ENCODE measurements at places on chromosomes 4 and X.

GRCh38 chr4:44861756-44862155, 135.4 kb upstream of the GNPDA2 start:
- DNase-seq: no peak

DNA sequence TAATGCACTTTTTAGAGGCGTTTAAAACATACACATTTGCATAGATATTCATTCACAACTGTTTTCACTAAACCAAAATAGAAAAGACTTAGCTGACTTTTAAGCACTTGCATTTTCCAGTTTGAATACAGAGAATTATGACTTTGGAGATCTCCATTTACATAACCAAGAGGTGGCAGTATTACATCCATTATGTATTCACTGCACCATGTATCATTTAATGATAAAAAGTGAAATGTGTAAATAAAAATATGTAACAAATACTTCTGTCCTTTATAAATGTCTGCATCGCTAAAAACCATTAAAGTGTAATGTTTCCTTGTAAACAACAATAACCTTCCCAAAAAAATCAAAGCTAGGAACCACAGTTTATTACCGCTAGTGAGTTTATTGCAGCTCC, 413.2 kb downstream of the FGF13 start:
- DNase-seq: no peak

DNA sequence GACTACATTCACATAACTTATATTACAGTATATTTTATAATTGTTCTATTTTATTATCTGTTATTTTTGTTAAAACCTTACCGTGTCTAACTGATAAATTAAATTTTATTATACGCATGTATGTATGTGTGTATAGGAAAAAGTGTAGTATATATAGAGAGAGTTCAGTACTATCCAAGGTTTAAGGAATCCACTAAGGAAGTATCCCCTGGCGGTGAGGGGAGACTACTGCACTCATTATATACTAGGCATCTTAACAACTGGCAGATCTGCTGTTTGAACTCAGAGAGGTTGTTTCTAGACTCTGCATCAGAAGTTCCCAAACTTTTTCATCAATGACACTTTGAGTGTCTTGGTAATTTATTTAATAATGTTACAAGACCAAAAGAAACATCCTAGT, 70.9 kb downstream of the NDST4 start:
- DNase-seq: no peak

- no peak for DNase-seq
Observed at GRCh38 chr4:102527695-102528283, 26.6 kb downstream of the NFKB1 start.

DNA sequence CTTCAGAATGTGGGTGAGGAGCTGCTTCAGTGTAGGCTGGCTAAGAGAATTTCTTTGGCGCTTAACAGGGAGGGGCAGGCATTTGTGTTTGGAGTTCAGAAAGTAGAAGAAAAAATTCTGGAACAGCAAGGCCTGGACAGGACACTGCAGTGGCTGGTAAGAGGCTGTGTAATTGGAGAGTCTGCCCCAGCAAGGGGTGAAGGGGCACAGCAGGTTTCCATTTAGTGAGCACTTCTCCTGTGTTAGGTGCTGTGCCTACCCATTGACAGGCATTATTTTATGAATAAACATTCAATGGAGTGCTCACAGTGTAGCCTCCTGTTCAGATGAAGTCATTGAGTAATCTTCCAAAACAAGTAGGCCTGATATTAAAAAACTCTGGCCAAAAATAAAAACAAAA, 10.7 kb upstream of the CPE start:
- DNase-seq: no peak

DNA sequence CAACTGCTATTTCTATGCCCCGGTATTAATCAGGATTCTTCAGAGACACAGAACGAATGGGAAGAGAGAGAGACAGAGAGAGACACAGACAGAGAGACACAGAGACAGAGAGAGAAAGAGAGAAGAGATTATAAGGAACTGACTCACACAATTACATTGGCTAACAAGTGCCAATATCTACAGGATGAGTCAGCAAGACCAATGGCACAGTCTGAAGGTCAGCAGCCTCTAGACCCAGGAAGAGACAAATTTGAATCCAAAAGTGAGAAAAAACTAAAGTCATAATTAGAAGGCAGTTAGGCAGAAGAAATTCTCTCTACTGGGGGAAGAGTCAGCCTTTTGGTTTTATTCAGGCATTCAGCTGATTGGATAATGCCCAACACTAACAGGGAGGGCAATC, 187.3 kb downstream of the MAB21L2 start:
- DNase-seq: no peak

GRCh38 chrX:151789179-151789800, 54.7 kb downstream of the CNGA2 start:
- DNase-seq: no peak

- no peak for DNase-seq
Observed at GRCh38 chrX:3393178-3393577, 46.7 kb upstream of the MXRA5 start.

DNA sequence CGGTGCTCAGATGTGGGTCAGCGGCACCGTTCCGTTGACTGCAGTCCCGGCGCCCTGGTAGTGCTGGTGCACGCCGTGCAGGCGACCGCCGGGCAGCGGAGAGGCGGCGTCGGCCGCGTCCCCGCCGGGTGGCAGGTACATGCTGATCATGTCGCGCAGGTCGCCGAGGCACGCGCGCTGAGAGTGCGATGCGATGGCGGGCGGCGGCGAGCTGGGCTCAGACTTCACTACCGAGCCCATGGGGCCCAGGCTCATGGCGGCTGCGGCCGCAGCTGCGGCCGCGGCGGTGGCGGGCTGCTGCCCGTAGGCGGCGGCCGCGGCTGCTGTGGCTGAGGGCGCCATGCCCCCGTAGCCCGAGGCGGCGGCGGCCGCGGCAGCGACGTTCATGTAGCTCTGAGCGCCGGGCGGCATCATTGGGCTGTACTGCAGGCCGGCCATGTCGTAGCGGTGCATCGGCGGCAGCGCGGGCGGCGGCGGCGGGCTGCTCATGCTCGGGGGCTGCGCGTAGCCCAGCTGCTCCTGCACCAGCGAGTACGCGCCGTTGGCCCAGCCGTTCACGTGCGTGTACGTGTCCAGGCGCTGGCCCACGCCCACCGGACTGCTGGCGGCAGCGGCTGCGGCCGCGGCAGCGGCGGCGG, 1.0 kb downstream of the SOX3 start:
- DNase-seq: no peak

DNA sequence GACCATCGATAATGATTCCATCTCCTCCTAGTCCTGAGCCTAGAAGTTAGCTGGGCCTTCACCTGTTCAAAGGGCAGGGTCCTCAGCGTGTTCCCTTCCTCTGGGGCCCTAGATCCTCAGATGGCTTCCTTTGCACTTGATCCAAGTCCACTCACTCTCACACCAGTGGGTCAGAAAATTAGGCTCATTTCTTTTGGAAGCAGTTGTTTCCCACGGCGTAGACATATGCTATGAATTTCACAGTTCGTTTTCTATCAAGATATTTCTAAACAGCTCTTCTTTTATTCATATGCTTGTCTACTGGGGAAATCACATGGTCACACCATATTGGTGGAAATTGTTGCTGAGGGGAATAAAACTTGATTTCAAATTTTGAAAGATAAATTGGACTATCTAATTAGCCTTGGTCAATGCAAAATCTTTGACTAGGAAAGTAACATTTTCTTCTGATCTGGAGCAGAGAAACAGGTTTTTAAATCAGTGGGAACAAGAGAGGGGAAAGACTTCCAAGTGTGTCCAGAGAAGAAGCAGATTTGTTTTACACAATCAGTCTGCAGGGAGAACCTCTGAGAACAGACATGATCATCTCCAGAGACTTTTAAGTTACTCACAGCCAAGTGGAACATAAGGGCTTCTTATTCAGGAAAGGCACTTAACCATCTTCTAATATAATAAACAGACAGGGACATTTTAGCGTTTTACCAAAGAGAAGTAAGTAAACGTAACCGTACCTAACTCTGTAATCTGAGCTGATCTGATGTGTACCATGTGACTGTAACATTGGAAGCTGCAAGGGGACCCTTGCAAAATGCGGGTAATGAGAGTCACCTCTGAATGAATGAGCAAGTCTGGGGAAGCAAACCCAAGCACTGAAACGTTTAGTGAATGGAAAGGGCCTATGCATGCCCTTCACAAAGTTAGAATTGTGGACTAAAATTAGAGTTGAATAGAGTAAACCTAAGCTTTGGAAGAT, 455.7 kb upstream of the FAT1 start:
- DNase-seq: no peak

GRCh38 chr4:167785523-167785922, 306.8 kb upstream of the ANXA10 start:
- no peak for DNase-seq

GRCh38 chrX:118550792-118551191, 55.2 kb downstream of the DOCK11 start:
- DNase-seq: no peak

DNA sequence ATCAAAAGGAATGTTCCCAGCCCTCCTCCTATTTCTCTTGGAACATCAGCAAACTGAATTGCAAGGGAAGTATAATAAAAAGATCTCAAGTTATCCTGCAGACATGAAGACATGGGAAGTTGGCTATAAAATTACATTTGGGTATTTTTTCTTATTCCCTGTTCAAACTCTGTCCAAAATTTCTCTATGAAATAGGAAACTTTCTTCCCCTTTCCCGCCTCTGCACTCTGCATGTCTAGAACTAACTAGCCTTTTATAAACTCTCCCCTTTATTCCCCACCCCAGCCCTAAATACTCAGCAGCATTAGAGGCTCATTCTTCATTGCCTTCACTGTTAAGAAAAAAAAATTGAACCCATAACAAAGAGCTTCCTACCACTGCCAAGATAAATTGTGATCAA, 126.7 kb upstream of the EDNRA start:
- no peak for DNase-seq

- no peak for DNase-seq
Observed at GRCh38 chrX:41664908-41665307, 23.9 kb upstream of the GPR34 start.

DNA sequence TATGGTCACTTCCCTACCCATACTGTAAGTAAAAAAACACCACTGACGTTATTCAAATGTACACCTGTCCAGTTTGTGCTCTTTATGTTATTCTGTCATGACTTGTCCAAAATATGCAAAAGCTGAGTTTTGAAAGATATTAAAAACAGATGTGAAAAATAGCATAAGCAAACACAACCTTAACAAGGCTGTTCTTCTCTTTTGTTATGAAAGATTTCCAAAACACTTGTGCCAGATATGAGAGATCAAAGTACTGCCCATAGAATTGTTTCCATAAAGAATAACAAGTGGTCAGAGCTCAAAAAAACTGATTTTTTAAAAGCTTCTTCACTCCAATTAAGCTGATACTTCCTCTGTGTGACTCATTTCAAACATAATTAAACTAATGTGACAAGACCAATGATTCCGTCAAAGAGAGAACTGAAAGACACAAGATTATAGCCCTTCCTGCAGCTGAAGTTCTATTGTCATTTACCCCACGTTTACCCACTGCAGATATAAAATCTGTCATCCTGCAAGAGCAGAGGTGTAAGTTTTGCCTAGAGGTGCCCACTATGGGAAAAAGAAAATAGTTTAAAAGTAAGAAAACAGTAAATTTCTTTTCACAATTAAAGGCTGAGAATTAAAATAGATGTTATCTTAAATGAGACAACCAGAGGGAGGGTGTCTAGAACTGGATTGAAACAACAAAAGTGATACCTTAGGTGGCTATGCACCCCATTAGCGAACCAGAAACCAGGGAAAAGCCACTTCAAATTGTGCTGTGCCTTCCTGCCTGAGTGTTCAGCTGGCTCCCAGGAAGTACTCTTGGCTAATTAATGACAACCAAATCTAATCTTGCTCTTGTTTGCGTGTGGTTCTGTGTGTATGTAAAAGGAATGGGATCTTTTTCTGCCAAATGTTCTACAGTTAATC, 30.1 kb downstream of the RASSF6 start:
- no peak for DNase-seq

DNA sequence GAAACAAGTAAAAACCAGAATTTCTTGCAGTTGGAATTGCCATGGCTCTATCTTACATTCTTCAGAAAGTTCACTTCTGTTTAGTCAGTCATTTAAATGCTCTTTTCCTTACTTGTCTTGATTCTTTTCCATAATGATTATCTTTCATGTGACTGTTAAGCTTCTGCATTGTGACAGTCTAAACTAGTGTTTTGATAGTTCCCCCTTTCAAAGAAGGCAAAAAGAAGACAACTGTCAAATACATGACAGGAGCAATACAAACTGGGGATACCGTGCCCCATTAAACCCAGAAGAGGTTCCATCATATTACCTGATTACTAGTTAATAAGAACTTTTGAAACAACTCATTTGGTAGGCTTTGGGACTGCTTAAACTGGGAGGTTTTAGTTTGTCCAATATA, 476.2 kb downstream of the PCDH19 start:
- DNase-seq: no peak

DNA sequence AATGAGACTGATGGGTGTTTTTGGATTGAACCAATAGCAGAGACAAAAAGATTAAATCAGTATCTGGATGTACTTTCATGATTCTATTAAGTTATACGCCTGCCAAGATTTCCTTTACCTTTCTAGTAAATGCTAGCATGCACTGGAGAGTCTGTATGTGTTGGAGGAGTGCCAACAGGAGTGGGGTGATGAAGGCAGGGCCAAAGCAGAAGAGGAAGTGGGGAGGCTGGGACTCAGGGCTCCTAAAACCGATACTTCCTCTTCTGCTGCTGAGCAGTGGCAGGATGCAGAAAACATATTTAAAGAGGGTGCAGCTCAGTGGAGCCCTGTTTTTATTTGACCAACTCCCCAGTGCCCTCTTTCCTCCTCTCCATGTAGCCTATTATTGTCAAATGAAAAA, 5.6 kb downstream of the CYSLTR1 start:
- peak; percentile 6 for DNase-seq

DNA sequence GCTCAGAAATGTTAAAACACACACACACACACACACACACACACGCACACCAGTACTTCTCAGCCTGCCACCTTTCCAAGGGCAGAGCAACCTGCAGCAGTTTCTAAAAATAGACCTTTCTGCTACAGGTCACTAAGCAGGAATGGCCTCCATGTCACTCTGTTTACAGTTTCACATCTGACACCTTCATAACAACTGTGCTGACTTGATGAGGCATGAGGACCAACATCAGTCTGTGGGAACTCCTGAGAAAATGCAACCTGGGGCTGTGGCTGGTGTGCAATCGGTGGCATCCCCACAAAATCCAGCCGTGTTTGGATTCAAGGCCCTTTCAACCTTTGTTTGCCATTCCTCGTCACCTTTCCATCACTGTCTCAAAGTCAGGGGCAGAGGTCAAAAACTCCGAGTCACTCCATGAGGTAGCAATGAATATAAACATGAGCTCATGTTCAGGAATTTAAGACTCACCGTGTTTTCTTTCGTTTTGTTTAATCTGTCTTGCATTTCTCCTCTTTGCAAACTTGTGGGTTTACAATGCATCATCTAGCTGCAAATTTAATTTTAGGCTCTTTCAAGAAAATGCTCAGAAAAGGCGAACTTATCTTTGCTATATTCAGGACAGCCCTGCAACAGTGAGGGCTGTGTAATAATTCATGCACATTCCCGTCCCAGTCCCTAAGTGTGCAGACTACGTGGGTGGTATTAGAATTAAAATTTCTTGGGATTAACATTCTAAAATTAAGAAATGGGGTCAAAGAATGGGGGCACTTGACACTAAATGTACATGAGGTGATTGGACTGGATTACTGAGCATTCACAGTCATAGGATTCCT, 135.3 kb downstream of the SHROOM3 start:
- no peak for DNase-seq

GRCh38 chrX:150352581-150352980, 10.5 kb upstream of the MAMLD1 start:
- no peak for DNase-seq

GRCh38 chrX:119218198-119218597, 17.9 kb upstream of the PGRMC1 start:
- DNase-seq: no peak

Measured in activated T-helper 1 cell treated with anti-CD3 and anti-CD28 coated beads, Interleukin-2, amount 50 U/mL, for 16 hours (primary cell).